Uterus (tissue), 4 donors: ENCODE measurements at places on chromosomes 3 and 15. TPM values are rescaled to one million over a fixed set of nuclear protein-coding genes. Genes with fewer than 3 reads are reported as not detected.
A peak's percentile ranks its signal among the peaks of the same experiment; 100 is the strongest.

UBAP1L gene
- 2.6 TPM for total RNA-seq

CADPS gene
- total RNA-seq: 0.82 TPM

CCR3 gene
- not detected for total RNA-seq

LRRC2 gene
- total RNA-seq: 10.7 TPM

CMSS1 gene
- total RNA-seq: 1.8 TPM

GRCh38 chr3:151034303-151034702 lies 51.2 kb upstream of the MED12L start:
- DNase-seq: no peak

- DNase-seq: no peak
These were observed 973 bp downstream of the BUB1B start for GRCh38 chr15:40161693-40162391.

ADIPOQ gene
- total RNA-seq: not detected

DNA sequence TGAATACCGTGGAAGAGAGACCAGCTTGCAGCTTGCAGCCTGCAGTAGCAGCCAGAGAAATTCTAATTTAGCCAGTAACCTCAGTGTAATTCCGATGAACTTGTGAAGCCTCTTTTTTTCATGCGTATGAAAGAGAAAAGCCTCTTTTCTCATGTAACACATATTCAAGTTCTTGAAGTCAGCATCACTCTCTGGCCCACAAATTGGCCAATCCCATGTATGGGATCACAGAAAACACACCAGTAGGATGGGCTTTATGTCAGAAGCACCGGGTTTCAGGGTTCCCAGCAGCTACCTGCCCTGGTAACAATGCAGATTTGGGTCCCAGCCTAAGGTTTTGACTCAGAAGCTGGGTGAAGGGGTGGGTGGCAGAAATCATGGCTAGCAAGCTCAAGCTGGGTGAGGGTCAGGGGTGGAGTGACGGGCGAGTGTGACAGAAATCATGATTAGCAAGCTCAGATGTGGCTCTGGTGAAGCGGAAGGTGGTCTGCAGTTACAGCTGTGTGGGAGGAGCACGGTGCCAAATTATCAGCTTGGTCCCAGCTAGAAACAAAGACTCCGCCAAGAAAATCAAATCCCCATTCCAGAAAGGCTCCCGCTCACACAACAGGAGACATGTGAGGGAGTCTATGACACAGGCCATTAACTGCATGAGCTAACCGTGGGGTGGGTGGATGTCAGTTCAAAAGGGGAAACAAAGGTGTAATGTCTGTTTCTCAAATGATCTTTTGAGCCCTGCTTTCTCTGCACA lies 86.6 kb downstream of the SNRK start:
- DNase-seq: no peak

NR1D2 gene
- 95.7 TPM for total RNA-seq

GRCh38 chr3:125186800-125187598 lies 25.5 kb downstream of the SLC12A8 start:
- DNase-seq: no peak

DNA sequence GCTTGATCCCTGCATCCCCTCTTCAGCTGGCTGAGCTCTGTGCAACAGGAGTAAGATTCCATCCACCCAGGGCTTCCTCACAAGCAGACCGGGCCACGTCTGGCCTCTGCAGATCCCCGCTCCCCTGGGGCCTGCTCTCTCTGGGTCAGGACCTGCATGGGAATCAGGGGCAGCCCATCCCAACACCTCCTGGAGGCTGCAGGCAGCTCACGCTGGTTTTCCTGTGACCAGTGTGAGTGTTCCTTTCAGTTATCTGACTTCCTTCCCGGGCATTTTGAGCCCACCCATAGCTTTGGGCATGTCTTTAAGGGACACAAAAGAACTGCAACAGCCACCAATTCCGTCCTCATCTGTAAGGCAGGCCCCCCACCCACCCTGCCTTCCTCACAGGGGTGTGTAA lies 16.3 kb downstream of the NUP210 start:
- DNase-seq: no peak

GRCh38 chr15:25687689-25688088 lies 175.4 kb downstream of the ATP10A start:
- DNase-seq: no peak

DNA sequence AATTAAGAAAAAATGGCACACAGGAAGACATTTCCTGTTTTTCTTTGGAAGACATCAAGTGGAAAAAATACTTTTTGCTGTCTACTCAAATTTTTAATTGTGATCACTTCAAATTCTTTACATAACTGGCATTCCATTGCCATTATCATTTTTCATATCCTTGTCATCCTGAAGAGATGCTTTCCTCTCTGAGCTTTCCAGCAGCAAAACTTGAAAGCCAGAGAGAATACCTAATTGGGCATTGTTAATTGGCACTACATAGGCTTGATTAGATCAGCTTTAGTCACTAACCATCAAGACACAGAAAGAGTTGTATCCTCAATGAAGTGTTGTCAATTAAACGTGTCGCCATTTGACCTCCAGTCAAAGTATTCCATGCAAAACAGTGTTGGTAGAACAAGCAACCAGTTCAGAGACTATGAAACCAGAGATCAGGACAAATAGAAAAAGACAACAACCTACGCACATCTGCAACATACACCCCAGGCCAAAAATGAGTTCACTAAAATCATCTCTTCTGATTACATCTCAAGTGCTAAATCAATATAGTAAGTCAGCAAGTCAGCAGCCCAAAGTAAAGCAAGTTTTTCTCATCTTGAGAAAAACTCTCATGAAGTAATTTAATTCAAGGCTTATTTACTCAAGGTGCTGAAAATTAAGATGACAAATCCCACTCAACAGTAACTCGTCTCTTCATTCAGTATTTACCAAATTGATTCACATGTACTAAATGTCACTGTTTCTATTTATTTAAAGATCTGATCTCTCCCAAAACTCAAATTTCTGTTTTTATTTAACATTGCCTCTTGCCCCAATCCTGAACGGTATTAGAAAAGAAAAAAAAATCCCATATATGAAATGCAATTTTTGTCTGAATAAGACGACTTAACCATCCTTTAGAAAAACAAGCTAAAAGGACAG lies 123.0 kb downstream of the SUCLG2 start:
- no peak for DNase-seq

FES gene
- total RNA-seq: 59.5 TPM

GP9 gene
- 0.35 TPM for total RNA-seq

DNA sequence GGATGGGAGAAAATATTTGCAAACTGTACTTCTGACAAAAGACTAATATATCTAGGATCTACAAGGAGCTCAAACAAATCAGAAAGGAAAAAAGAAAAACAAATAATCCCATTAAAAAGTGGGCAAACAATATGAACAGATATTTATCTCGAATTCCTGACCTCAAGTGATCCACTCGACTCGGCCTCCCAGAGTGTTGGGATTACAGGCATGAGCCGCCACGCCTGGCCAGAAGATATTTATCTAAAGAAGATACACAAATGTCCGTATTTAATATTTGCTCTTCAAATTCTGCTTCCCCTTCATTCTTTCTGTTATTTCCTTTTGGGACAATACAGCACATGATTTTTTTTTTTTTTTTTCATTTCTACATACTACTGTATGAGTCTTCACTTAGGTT lies 151.7 kb upstream of the GRM7 start:
- DNase-seq: no peak

GRCh38 chr15:60583194-60583593 lies 104.3 kb upstream of the ICE2 start:
- no peak for DNase-seq

CADM2 gene
- 0.29 TPM for total RNA-seq

DNA sequence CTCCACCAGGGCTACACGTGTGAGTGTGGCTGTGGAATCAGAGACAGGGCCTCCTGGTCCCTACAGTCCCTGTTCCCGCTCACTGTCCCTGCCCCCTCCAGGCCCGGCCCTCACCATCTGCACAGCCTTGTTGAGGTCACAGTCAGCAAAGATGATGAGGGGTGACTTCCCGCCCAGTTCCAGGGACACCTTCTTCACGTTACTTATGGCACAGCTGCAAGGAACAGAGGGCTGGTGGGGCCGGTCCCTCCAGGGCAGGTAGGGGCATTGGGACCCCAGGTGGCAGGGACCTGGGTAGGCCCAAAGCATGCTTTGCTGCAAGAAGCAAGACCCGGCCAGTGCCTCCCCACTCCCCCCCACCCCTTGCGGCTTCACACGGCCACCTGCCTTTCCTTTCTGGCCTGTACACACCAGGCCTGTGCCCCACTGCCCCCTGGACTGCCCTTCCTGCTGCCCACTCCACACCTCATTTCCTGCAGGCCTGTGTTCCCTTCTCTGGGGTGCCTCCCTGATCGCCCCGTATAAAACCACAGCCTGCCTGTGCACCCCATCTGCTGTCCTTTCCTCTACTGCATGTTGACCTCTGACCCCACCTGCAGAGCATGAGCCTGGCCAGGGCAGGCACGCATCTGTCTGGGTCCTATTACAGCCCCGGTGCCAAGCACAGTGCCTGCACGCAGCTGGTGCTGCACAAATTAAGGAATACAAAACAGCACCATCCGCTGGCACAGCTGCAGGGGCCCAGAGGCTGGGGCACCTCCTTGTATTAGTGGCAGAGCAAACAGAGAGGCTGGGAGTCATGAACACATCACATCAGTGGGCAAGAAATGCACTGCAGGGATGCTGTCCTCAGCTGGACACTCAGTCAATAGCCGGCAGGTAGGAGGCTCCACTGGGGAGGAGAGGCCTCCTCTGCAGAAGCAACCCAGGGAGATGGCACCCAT lies 30.8 kb upstream of the SLC41A3 start:
- peak; percentile 8 for DNase-seq

GRCh38 chr3:38131621-38132369 lies 5.1 kb downstream of the ACAA1 start:
- DNase-seq: no peak

- peak; percentile 82 for DNase-seq
These were observed 30.6 kb downstream of the SLC28A1 start for GRCh38 chr15:84914909-84915605.

- DNase-seq: peak; percentile 45
These were observed 48.3 kb upstream of the CGNL1 start for GRCh38 chr15:57327985-57328471.

TERC gene
- 530 TPM for total RNA-seq

DNA sequence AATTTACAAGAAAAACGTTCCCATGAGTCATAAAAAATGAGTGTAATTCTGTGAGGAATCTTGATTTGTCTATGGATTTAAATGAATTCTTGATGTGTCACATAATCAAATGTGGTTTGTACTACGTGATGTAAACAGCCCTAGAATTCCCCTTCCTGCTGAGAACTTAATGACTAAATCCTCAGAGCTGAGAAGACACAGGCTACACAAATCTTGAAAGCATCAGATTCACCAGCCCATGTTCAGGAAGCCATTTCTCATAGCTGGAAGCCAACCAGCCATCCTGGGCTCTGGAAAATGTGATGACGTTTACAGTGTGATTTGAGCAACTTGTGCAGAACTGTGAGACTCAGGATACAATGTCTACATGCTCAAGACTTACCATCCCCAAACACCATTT lies 193.7 kb upstream of the MME start:
- no peak for DNase-seq

SKOR1 gene
- total RNA-seq: 0.77 TPM

DNA sequence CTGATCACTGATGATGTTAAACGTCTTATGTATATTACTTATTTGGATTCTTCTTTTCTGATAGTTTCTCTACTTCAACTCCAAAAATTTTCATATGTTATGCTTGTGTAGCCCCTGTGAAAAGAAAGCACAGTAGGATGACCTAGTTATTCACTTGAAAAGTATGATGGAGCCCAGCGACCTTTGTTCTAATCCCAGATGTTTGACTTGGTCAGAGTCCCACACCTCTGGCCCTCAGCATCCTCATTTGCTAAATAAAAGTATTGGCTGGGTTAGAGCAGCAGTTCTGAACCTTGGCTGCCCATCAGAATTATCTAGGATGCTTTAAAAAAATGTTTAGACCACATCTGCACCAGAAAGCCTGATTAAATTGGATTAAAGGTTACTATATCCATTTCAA lies 173.7 kb downstream of the ATG7 start:
- DNase-seq: peak; percentile 53

DNA sequence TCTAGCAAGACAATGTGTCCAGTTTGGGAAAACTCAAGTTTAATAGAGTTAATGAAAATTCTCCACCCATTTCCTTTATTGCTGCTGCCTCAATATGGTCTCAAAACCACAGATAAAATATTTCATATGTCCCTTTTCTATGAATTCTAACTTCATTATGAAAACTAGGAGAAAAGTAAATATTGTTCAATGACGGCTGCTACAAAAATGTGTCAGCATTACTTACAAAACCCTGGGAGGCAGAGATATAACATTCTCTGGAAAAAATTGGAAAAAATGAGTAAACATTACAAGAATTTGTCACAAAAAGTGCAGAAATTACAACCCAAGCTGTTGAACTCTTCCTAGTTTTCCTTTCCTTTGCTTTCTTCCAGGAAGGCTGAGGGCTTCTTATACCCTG lies 22.2 kb upstream of the FBN1 start:
- DNase-seq: no peak

DNA sequence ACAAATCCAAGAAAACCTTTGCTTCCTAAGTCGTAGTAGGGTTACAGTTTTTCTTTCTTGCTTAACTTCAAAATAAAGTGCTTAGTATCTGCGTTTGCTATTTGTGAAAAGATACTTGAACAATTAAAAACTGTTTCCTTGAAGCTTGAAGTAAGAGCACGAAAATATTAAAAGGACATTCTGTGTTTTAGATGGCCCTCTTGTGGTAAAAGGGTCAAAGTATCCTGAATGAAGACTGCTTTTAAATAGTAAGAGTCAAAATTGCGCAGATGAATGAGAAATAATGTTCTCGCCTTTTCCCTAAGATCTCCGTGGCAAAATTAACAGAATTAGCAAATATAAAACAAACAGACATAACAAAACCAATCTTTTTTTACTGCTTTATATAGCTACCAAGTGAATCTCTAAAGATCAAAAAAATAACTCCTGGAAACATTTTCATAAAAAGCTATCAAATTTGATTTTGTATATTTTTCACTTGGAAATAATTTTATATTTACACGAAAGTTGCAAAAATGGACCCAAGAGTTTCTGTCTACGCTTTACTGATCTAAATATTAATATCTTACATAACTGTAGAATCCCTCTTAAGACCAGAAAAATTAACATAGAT lies 175.4 kb downstream of the MBNL1 start:
- no peak for DNase-seq

GRCh38 chr3:13108861-13109260 lies 35.6 kb upstream of the IQSEC1 start:
- DNase-seq: no peak

GRCh38 chr3:150764566-150764965 lies 1.6 kb upstream of the SIAH2 start:
- DNase-seq: no peak

GHSR gene
- not detected for total RNA-seq
